Mammary epithelial cell (primary cell): ENCODE measurements at places on chromosomes 2 and 18. TPM values are rescaled to one million over a fixed set of nuclear protein-coding genes. Genes with fewer than 3 reads are reported as not detected.

The PJVK gene
- 4.3 and 9.6 TPM in 2 replicates for total RNA-seq

The PSTPIP2 gene
- total RNA-seq = 33.7 and 37.9 TPM in 2 replicates

The COL4A4 gene
- total RNA-seq = not detected in 2 replicates

The KCNG3 gene
- 0.17 TPM for total RNA-seq

The USP40 gene
- 64.3 and 64.9 TPM in 2 replicates for total RNA-seq

The IL18RAP gene
- total RNA-seq = not detected

The GLI2 gene
- under 0.01 TPM for total RNA-seq

The IGFBP5 gene
- total RNA-seq = 0.07 and 0.13 TPM in 2 replicates

The UNC80 gene
- total RNA-seq = 2.5 TPM

The YIPF4 gene
- total RNA-seq = 45.8 and 68.3 TPM in 2 replicates

The MROH2A gene
- total RNA-seq = 0.50 TPM

The IL1RN gene
- total RNA-seq = 1.0 TPM

The RGPD3 gene
- total RNA-seq = 0.07 TPM in 1 of 2 replicates, not detected in the other

The EPB41L5 gene
- 15.6 and 18.8 TPM in 2 replicates for total RNA-seq

The CRYGC gene
- total RNA-seq = not detected

The IHH gene
- total RNA-seq = 0.17 TPM

The ACTR3 gene
- total RNA-seq = 261 TPM

The TCF23 gene
- total RNA-seq = 0.08 TPM in 1 of 2 replicates, not detected in the other

The STARD6 gene
- total RNA-seq = 0.49 TPM in 1 of 2 replicates, not detected in the other

The DOK1 gene
- total RNA-seq = 3.1 and 4.4 TPM in 2 replicates

The ABHD3 gene
- total RNA-seq = 14.7 TPM

The BBS5 gene
- total RNA-seq = 5.9 and 6.5 TPM in 2 replicates

The ZNF892 gene
- total RNA-seq = 4.8 and 8.9 TPM in 2 replicates

The LTBP1 gene
- total RNA-seq = 20.4 and 20.9 TPM in 2 replicates

The FTCDNL1 gene
- total RNA-seq = 1.0 TPM

The DSG2 gene
- 150 TPM for total RNA-seq

The ANTXR1 gene
- total RNA-seq = 23.3 TPM

The SCYGR4 gene
- total RNA-seq = not detected in 2 replicates

The CREG2 gene
- total RNA-seq = under 0.01 TPM

The PLCL1 gene
- total RNA-seq = 0.33 TPM

The NYAP2 gene
- total RNA-seq = not detected

The MCEE gene
- 7.0 TPM for total RNA-seq
